ENCODE measurements at places on chromosomes 12 and 14. TPM values are rescaled to one million over a fixed set of nuclear protein-coding genes. Genes with fewer than 3 reads are reported as not detected.

FAIM2 gene
- total RNA-seq, result not detected

KRT82 gene
- not detected for total RNA-seq

IFNG-AS1 gene
- total RNA-seq, result not detected

DEPDC4 gene
- total RNA-seq, result 2.5 TPM

DICER1 gene
- total RNA-seq, result 19.5 TPM

REC8 gene
- total RNA-seq, result 0.14 TPM

LALBA gene
- not detected for total RNA-seq

CAPZA3 gene
- total RNA-seq, result not detected

SMCO2 gene
- total RNA-seq, result 0.33 TPM

KRT72 gene
- total RNA-seq, result not detected

EPYC gene
- 5.6 TPM for total RNA-seq

STAT2 gene
- 159 TPM for total RNA-seq

TMEM253 gene
- total RNA-seq, result 0.47 TPM

TMTC1 gene
- 14.0 TPM for total RNA-seq

CD163 gene
- total RNA-seq, result not detected

CRACR2A gene
- total RNA-seq, result 0.16 TPM

SPX gene
- 1.3 TPM for total RNA-seq

KRT3 gene
- total RNA-seq, result not detected

RHOJ gene
- 1.3 TPM for total RNA-seq

Data from H4 (cell line).